Dorsolateral prefrontal cortex (tissue), 122 donors: ENCODE measurements at places on chromosomes 12 and 14. TPM values are rescaled to one million over a fixed set of nuclear protein-coding genes. Genes with fewer than 3 reads are reported as not detected.
A peak's percentile ranks its signal among the peaks of the same experiment; 100 is the strongest.

- peak; percentile 37 for DNase-seq
Observed at GRCh38 chr12:120639771-120640721, at the start of gene CABP1. Gene CABP1, plus strand, starts transcription at chr12:120640626. Its CDS starts 60 bp downstream, at chr12:120640686.

DNA sequence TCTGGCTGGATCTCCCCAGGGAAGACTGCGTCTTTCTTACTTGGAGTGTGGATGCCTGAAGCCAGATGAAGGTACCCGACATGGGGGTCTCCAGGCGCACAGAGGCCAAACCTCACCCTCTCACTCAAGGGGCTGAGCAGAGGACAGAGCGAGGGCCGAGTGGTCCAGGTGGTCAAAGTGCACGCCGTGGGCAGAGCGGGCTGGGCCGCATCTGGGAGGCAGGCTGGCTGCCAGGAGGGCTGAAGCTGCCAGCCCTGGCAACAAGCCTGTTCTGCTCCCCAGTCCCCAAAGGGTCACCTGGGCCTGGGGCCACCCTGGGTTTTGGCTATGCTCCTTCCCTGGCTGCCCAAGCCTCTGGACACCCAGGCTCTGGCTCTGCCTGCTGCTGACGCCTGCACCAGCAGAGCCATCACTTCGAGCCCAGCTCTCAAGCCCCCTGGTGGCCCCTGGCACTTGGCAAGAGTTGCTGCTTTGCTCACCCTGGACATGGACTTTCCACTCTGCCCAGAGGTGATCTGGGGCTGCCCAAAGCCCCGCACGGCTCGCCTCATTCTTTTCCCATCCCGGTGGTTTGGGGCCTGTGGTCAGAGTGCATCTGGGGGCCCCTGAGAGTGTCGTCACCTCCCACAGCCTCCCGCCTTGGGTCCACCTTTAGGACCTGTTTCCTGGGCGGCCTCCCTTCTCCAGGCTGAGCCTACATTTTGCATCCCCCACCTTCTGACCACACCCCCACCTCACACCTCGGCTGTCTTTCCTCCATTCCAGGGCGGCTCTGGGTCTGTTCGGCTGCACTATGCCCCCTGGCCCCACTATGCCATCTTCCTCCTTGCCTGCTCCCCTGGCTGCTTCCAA lies 2.8 kb downstream of the ADSS1 start:
- no peak for DNase-seq

- DNase-seq = no peak
Observed at GRCh38 chr14:106460916-106461315, 934.5 kb downstream of the TMEM121 start.

GRCh38 chr12:113056631-113057488 lies at the start of gene DTX1:
Gene DTX1, plus strand, starts transcription at chr12:113056730. Its CDS starts 1,463 bp downstream, at chr12:113058193.
- DNase-seq = no peak

GRCh38 chr12:13203034-13203922 lies 6.8 kb downstream of the EMP1 start:
- no peak for DNase-seq

DNA sequence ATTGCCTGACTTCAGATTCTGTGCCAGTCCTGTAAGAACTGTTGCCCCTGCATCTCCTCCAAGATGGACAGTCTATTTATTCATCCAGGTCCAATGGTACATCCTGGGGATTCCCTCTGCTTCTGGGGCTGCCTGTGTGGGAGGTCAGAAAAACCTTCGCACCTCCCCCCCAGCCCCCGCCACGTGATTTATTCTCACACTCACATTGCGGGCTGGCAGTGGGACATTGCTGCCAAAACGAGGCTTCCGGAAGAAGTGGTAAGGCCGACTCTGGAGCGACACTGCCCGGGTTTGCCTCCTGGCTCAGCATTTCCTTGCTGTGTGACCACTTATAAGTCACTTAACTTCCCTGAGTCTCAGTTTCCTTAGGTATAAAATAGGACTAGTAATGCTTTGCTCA lies 5.9 kb upstream of the RTL1 start:
- DNase-seq = no peak

DNA sequence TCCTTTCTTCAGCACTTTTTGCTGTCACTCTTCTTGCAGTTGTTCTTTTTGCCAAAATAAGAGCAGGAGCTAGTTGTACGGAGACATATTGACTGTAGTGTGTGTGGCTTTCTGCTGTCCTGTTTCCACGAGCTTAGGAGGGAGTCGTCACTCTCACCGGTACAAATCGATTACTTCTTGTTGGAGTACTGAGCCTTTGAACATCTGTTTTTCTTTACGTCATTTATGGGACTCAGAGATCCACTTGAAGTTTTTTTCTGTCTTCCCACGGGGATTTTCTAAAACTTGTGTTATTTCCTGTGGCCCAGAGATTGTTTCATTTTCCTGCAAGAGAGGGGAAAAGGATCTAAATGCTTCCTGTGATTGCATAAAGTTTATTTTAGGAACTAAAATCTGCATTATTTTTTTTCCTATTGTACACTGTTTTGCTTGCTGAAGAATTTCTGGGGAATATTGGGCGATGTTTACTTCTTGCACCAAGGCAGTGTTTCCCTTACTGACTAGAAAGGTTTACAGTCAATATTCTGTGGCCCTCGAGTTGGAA lies 199.8 kb upstream of the ARHGAP5 start:
- DNase-seq = no peak

GRCh38 chr12:1587927-1588574 lies 6.3 kb downstream of the FBXL14 start:
- no peak for DNase-seq

- DNase-seq = no peak
Observed at GRCh38 chr12:51906430-51907082, 748 bp upstream of the ACVRL1 start.

KLRD1 gene
- total RNA-seq = 0.48 TPM

DNA sequence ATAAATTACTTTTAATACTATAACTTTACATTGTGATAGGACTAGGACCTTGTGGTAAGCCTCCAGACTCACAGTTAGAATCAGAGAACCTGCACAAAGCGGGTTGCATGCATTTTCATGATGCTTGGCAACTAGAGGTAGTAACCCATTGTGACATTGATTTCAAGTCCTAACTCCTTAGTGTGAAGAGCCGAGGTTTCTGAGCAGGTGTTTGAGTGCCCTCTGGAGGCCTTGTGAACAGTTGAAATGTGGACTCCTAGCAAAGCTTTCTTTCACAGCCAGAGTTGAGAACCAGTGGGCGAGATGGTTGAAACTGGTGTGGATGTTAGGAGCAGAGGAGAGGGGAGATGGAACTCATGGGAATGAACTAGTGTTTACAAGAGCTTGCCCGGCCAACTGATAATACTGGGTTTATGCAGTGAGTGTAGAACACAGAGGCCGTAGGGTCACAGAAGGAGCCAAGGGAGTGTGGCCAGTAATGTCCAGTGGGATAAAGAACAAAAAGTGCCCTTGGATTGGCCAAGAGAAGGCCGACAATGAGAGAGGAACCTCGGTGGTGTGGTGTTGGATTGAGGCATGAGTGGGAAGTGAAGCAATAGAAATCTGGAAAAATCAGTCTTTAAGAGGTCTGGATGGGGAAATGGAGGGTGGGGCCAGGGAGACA lies 10.9 kb downstream of the ZNF664 start:
- peak; percentile 62 for DNase-seq

GRCh38 chr12:104567832-104568486 lies 111.2 kb downstream of the CHST11 start:
- DNase-seq = no peak

TPH2 gene
- 1.2 TPM for total RNA-seq

GALNT8 gene
- total RNA-seq = 45.9 TPM

RD3L gene
- not detected for total RNA-seq

NFE2 gene
- total RNA-seq = 1.3 TPM

GLI1 gene
- 1.8 TPM for total RNA-seq

DNA sequence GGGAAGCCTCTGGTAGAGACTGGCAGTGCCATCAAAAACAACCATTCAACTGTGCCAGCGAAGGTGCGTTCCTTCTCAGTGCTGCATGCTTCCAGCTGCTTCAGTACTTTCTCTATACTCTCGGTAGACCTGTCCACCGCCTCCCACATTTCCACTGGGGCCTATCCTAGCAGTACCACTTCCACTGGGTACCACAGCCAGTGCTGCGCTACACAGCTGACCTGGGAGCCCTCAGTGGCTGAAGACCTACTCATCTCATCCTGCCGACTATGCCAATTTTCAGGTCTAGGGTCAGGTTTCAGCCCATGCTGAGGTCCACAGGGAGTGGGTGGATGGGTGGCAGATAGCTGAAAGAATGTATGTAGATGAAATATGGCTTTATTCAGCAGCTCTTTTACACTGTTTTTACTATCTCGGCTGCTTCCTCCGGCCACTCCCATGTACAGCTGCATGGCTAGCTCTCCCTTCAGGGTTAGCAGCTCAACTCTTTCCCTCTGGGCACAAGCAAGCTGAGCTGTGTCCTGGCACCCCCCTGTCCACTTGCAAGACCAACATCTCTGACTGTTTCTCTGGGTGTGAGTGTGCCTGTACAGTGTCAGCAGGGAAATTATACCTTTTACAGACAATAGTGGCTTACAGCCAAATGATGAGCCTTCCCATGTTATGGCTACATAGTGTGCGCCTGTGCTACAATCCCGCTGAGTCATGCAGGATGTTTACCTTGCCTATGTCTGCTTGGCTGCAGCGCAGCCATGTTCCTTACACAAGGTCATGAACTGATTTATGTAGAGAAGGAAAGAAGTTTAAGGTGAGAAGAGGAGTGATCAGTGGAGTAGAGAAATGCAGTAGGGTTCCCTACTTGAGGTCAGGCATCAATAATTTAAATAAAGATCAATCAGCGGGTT lies 125.7 kb upstream of the DDHD1 start:
- no peak for DNase-seq

GRCh38 chr14:80602946-80603345 lies 338.6 kb downstream of the CEP128 start:
- peak; percentile 52 for DNase-seq

DNA sequence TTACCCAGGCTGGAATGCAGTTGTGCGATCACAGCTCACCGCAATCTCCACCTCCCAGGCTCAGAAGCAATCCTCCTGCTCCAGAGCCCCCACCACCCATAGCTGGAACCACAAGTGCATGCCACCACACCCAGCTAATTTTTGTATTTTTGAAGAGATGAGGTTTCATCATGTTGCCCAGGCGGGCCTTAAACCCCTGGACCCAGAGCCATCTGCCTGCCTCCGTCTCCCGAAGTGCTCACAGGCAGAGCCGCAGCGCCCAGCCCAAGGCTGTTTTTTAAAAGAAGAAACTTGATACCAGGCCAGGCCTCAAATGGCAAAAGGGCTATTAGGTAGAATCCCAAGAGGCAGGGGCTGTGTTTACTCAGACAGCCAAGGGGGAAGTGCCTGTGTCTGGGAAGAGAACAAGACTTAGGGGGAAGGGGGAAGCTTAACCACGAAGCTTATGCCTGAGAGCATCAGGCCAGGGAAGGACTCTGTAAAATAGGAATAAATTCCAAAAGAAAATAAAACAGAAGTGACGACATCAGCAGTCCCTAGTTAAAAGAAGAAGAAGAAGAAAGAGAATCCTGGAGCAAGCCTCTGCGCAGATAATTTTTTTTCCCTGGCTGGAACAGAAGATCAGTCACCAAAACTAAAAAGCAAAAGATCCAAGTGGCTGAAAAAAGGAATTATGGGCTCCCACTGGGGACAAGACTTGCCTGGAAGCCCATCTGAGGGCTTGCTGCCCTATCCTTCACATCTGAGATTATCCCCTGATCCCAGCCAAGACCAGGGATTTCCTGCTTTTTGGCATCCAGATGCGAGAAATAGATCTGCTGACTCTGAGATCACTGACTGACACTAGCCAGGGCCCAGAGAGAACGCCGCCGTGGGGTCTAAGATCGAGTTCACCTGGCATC lies 170.5 kb downstream of the NDUFA12 start:
- DNase-seq = no peak

- DNase-seq = no peak
Observed at GRCh38 chr14:50922803-50923202, 21.5 kb downstream of the PYGL start.

- DNase-seq = no peak
Observed at GRCh38 chr14:73295198-73295796, 58.0 kb downstream of the PAPLN start.

DNA sequence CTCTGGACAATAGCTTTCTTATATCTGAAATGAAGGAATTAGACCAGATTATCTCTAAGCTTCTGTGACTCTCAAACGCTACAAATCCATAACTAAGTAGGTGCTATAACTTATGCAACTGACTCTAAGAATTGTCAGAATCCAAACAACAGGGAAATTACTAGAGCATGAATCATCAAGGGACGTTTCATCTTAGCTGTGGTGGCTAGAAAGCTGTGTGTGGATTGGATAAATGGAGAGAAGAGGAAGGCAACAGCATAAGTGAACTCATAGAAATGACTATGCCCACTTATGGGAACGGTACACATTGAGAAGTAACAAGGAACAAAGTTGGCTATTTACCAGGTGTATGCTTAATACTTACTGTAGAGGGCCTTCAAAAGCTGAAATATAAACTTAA lies 96.0 kb upstream of the NEDD1 start:
- DNase-seq = no peak

- no peak for DNase-seq
Observed at GRCh38 chr12:123085730-123086487, 65.0 kb downstream of the PITPNM2 start.

TMEM132D gene
- total RNA-seq = 37.0 TPM

- DNase-seq = no peak
Observed at GRCh38 chr14:71362920-71363584, 455.8 kb downstream of the PCNX1 start.

- no peak for DNase-seq
Observed at GRCh38 chr12:6215120-6215807, 15.1 kb downstream of the CD9 start.

DNA sequence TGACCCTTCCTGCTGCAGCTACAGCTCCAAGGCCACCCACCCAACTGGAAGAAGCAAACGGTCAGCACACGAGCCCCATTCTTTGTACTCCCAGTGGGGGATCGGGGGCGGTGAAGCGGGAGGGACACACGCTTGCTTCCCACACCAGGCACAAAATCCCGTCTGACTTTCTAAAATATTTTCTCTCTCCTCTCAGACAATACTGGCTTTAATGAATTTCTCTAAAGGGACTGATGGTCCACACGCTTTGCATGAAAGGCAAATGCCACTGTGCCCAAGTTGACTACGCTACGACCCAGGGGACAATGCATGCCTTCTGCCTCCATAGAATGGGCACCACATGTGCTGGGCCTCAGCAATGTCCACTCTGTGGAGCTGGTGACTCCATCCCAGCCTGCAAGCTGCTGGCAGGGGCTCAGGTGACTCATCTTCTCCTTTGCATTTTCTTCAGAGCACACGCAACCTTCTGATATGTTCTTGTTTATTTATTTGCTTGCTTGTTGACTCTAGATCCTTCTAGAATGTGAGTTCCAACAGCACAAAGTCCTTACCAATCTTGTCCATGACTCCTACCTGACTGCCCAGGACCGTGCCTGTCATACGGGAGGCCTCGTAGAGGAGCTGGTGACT lies 15.6 kb downstream of the SYNE3 start:
- no peak for DNase-seq

DNA sequence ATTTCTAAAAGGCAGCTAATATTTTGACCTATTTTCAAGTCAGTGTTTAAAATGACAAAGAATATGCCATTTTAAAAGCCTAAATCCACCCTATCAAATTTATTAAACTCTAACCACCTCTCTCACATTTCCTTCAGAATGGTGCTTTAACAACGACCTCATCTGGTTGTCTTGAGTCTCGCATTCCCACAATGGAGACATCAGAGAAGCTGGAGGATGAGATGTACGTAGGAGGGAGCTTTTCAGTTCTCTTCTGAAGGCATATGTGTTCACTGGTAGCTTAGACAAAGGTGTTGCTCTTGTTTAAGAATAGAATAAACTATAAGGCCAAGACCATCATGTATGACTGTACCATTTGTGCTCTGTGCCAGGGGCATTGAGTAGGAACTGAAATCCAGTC lies 82.9 kb downstream of the BCL2L14 start:
- DNase-seq = no peak
